Stimulated activated CD8-positive, alpha-beta memory T cell treated with anti-CD3 and anti-CD28 coated beads, Interleukin-15, amount 100 ng/mL, for 24 hours (primary cell): ENCODE measurements at places on chromosomes 3 and 15.

DNA sequence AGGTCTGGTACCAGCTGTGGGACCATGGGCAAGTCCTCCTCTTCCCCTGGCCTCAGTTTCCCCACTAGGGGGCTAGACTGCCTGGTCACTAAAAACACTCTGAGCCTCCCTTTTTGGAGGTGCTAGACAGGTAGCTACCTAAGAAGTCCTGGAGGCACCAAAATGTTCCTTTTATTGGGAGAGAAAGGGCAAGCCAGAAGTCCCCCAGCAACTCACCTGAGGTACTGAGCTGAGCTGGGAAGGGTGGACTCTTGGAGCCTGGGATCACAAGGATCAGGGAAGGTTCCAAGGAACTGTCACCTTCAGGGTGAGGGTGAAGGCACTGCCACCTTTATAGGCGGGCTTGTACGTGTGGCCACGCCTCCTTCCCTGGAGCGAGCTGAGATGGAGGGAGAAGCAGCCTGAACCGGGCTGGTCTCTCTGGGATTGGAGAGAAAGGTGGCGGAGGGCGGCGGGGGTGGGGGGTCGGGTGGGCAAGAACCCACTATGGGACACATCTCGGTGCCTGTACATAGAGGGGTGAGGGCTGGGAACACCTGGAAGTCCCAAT lies at the start of gene CYP1A1:
Gene CYP1A1 (minus strand): TSS at position 304 of the 550 bp plus-strand sequence. CDS start 2,431 bp downstream, outside the sequence.
- no peak for DNase-seq

GRCh38 chr3:141600331-141600730 lies 113.5 kb downstream of the RASA2 start:
- no peak for DNase-seq

DNA sequence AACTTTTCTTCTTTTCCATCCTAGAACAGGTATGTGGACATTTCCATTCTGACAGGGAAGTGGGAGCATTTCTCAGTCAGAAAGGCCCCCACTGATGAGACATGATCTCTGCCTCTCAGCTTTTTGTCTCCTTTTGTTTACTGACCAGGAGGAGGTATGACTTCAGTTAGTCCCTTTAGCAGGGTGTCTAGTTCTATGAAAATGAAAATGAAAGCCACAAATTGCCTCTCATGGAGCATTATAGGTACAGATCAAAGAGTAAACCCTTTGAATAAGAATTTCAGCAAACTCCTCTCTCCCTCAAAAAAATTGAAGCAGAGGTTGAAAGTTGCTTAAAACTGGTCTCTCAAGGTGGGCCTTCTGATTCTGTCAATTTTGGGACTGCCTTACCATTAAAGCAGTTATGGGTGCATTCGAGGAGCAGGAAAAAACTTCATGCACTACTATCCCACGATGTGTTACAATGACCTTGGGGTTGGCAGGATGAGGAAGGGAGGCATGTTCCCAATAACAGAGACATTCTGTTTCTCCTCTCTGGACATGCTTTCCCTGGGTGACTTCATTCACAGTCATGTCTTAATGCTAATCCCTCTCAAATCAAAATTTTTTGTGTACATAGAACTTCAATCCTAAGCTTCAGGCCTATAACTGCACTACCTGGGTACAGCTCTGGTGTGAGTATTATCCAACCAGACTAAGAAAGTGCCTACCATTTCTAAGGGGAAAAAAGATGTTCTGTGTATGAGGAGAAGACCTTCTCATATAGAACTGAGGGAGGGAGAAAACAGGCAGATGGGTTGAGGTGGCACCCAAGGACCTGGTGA lies 50.6 kb upstream of the TBC1D23 start:
- DNase-seq, result no peak

DNA sequence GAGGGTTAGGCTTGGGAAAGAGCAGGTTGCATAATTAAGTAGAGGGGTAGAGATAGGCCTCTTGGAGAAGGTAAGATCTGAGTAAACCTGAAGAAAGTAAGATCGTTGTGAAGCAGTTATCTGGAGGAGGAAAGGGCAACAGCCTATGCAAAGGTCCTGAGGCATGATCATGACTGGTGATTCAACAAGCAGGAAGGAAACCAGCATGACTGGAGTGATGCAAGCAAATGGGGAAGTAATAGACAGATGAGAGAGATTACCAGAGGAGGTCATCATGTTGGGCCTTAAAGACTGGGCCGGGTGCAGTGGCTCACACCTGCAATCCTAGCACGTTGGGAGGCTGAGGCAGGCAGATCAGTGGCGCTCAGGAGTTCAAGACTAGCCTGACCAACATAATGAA lies 360.2 kb downstream of the EPHB1 start:
- DNase-seq, result no peak

GRCh38 chr3:65112751-65113300 lies 425.0 kb upstream of the ADAMTS9 start:
- no peak for DNase-seq

DNA sequence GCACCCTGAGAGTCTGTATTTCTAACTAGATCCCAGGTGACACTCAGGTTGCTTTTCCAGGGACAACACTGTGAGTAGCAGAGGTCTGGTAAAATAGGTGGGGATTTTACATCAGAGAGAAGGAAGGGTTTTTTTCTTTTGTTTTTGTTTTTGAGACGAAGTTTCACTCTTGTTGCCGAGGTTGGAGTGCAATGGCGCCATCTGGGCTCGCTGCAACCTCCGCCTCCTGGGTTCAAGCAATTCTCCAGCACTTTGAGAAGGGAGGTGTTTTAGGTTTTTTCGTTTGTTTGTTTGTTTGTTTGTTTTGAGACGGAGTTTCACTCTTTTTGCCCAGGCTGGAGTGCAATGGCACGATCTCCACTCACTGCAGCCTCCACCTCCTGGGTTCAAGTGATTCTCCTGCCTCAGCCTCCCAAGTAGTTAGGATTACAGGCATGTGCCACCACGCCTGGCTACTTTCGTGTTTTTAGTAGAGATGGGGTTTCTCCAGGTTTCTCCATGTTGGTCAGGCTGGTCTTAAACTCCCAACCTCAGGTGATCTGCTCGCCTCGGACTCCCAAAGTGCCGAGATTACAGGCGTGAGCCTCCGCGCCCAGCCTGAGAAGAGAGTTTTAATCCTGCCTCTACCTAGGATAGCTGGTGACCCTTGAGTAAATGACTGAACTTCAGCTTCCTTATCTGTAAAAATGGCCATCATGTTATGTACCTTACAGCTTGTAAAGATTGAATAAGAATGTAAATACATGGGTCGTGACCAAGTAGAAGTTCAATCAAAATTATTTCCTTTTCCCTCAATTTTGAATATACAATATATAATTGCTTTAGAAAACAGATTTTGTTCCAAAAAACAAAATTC lies 95.9 kb upstream of the FNDC3B start:
- DNase-seq, result no peak

GRCh38 chr15:59353994-59354416 lies 18.7 kb downstream of the MYO1E start:
- no peak for DNase-seq

DNA sequence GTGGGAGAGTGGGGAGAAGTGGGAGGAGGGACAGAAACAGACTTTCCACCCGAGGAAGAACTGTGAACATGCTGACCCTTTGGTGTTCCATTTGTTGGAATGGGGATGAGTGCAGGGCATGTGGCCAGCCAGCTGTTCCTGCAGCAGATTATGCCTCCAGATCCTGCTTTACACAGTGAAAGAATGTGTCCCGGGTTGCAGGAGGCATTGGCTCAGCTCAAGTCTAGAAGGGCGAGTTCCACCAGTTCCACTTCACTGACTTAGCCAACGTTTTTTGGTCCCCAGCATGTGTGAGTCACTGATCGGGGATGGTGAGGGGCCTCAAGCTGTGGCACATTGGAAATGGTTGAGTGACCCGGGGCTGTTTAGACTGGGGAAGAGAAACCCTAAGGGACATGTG lies 307.0 kb upstream of the ROPN1 start:
- DNase-seq, result no peak

DNA sequence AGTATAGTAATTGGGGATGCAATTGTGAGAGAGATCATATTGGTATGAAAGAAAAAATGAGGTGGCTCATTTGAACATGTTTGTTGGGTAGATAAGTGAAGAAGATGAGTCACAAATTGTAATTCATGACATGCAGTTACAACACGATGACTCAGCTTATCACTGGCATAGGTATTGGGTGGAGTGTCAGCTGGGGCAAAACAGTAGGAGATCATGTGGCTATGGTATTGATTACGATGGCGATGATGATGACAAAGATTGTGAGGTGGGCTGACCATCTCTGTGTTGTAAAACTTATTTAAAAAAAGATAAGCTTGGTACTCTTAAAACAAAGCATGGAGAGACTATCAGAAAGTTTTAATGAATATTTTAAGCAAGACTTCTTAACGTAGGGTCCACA lies 11.6 kb upstream of the DPH6 start:
- DNase-seq, result no peak

DNA sequence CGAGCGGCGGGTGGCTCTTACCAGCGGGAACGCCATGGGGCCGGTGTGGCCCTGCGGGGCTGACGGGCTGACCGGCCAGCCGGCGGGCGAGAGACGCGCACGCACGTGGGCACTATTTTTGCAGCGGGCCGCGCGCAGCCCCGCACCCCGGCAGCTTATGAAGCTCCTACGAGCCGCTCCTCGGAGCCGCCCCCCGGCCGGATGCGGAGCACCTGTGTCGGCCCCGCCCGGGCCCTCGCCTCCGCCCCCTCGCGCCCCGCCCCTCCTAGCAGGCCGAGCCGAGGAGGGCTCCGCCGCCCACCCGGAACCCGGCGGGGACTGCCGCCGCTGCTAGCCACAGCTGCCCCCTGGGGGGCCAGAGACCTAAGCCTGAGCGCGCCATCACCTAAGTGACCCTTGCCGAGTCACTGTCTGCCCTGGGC lies 683 bp upstream of the CPEB1 start:
- DNase-seq, result no peak
